ENCODE measurements at places on chromosomes 1 and 21.
A peak's percentile ranks its signal among the peaks of the same experiment; 100 is the strongest.

DNA sequence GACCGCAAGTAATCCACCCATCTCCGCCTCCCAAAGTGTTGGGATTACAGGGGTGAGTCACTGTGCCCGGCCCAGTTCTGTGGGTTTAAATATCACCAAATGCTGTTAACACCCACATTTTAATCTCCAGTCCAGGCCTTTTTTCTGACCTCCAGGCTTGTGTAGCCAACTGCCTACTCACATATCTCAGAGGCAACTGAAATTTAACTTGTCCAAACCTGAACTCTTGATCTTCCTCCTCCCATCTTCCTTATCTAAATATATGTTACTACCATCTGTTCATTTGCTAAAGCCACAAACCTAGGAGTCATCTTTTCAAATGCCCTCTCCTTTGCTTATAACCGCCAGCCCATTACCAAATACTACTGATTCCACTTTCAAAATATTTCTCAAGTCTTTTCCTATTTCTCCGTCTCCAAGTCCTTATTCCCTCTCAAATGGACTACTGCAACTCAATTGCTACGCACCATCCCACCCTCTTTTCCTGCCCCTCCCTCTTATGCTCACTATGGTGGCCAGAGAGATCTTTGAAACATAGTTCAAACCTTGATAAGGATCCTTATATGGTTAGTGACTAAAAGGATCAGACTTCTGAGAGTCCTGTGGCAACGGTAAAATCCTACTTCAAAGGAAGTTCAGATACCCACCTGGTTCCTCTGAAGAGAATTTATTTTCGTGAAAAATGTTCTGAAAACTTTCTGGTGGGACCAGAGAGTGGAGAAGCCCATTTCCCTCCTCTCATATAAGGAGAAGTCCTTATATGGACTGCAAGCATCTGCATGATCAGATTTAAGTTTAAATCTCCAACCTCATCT is 78.5 kb upstream of the CDC42BPA start:
- DNase-seq: peak; percentile 27

- DNase-seq: no peak
Measured at GRCh38 chr21:16086121-16086520, 356.3 kb downstream of the USP25 start.

DNA sequence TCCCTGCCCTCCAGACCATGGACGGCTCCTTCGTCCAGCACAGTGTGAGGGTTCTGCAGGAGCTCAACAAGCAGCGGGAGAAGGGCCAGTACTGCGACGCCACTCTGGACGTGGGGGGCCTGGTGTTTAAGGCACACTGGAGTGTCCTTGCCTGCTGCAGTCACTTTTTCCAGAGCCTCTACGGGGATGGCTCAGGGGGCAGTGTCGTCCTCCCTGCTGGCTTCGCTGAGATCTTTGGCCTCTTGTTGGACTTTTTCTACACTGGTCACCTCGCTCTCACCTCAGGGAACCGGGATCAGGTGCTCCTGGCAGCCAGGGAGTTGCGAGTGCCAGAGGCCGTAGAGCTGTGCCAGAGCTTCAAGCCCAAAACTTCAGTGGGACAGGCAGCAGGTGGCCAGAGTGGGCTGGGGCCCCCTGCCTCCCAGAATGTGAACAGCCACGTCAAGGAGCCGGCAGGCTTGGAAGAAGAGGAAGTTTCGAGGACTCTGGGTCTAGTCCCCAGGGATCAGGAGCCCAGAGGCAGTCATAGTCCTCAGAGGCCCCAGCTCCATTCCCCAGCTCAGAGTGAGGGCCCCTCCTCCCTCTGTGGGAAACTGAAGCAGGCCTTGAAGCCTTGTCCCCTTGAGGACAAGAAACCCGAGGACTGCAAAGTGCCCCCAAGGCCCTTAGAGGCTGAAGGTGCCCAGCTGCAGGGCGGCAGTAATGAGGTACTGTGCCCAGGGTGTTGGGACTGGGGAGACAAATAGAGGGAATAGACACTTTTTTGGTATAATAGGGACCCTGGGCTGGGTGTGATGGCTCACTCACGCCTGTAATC is 1.0 kb downstream of the ZBTB48 start:
- DNase-seq: no peak

GRCh38 chr1:91768786-91769725 is 116.9 kb downstream of the TGFBR3 start:
- DNase-seq: peak; percentile 71

DNA sequence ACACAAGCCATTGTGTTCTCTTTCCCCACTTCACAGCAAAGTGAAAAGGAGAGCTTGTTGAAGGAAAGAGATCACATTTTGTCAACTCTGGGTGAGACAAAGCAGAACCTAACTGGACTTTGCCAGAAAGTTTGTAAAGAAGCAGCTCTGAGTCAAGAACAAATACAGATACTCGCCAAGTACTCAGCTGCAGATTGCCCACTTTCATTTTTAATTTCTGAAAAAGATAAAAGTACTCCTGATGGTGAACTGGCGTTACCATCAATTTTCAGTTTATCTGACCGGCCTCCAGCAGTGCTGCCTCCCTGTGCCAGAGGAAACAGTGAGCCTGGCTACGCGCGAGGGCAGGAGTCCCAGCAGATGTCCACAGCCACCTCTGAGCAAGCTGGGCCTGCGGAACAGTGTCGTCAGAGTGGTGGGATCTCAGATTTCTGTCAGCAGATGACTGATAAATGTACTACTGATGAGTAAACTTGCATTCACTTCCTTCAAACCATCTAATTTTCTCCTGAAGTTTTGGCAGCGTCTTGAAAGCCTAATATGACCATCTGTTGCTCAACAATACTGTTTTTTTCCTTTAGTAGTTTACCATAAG is 43.7 kb downstream of the BACH1 start:
- DNase-seq: peak; percentile 99

GRCh38 chr1:208821939-208822338 is 577.8 kb upstream of the PLXNA2 start:
- DNase-seq: no peak

DNA sequence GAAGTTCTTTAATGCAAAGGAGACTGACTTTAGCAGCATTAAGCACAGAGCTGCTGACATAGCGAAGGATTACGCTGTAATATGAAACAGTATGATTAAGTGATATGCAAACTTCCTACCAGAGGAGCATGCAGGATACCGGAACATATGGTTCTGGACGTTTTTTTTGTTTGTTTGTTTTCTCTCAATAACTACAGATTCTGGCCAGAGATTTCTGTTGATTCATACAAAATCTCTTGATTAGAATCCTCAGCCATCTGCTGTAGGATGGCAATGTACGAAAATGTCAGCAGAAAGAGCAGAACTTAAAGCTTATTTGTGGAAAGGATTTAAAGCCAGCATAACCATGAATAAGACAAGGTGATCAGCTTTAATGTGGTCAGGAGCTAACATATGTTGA is 970.7 kb downstream of the KCNT2 start:
- no peak for DNase-seq

DNA sequence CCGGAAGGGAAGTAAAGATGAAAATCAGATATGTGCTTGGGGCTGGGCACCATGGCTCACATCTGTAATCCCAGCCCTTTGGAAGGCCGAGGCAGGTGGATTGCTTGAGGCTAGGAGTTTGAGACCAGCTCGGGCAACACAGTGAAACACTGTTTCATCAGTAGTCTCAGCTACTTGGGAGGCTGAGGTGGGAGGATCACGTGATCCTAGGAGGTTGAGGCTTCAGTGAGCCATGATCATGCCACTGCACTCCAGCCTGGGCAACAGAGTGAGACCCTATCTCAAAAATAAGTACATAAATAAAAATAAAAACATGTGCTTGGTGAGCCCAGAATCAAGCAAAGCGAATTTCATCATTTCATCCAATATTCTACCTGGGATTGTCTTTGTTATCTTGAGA is 23.3 kb upstream of the PCP4 start:
- no peak for DNase-seq

GRCh38 chr1:239237912-239238311 is 148.5 kb upstream of the CHRM3 start:
- no peak for DNase-seq

DNA sequence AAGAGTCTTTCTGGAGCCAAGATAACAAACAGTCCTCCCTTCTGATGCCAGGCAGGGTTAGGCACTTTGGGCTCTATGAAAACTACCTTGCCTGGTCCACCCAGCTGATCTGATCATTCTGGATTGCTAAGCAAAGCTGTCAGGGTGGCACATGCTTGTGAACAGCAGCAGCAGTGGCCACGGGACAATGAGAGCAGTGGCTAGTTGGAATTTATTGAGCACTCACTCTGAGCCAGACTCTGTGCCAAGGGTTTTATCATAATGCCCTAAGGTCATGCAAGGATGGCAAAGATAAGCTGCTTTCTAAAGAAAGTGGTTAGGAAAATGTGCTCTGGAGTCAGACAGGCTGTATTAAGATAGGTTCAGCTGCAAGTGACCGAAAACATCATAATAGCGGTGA is 390.4 kb upstream of the VAMP3 start:
- no peak for DNase-seq

DNA sequence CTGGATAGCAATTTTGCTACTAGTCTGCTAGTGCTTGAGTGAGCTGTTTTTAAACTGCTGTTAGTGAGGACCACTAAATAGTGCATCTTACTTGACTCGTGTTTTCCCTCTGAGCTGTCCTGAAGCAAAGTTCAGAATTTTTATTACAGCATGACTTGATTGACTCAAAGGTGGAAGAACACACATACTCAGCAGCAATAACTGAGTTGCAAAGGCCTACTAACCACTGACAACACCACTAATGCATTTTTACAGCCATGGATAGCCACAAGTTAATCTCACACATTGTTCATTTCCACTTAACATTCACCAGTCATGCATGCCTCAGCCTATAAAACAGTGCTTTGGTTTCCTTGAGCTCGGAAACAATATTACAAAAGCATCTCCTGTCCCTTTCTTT is 148.7 kb downstream of the RUNX1 start:
- DNase-seq: peak; percentile 49
